ENCODE measurements at places on chromosomes 11 and 22.

- DNase-seq, result no peak
Measured at GRCh38 chr11:12528487-12528886, 145.7 kb upstream of the TEAD1 start.

- no peak for DNase-seq
Measured at GRCh38 chr11:131704682-131705081, 334.3 kb downstream of the NTM start.

DNA sequence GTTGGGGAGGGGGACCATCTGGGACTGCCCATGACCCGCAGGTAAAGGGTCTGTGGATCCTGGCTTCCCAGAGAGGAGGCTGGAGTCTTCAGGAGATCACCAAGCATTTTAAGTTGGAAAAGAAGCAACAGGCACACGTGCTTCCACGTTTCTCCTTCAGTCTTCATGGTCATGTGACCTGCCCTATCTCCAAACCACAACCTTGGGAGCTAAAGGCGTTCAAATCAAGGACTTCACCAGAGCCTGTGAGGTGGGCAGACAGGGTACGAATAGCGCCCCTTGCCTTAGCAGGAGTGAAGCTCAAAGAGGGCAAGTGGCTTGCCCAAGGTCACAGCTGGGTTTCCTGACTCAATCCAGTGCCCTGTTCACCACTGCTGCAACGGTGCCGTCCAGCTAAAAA is 6.7 kb downstream of the TMEM184B start:
- DNase-seq, result no peak

GRCh38 chr11:57426439-57426928 is 437 bp downstream of the SLC43A3 start:
- DNase-seq, result no peak

GRCh38 chr11:19243613-19244012 is 2.9 kb upstream of the E2F8 start:
- DNase-seq, result no peak

DNA sequence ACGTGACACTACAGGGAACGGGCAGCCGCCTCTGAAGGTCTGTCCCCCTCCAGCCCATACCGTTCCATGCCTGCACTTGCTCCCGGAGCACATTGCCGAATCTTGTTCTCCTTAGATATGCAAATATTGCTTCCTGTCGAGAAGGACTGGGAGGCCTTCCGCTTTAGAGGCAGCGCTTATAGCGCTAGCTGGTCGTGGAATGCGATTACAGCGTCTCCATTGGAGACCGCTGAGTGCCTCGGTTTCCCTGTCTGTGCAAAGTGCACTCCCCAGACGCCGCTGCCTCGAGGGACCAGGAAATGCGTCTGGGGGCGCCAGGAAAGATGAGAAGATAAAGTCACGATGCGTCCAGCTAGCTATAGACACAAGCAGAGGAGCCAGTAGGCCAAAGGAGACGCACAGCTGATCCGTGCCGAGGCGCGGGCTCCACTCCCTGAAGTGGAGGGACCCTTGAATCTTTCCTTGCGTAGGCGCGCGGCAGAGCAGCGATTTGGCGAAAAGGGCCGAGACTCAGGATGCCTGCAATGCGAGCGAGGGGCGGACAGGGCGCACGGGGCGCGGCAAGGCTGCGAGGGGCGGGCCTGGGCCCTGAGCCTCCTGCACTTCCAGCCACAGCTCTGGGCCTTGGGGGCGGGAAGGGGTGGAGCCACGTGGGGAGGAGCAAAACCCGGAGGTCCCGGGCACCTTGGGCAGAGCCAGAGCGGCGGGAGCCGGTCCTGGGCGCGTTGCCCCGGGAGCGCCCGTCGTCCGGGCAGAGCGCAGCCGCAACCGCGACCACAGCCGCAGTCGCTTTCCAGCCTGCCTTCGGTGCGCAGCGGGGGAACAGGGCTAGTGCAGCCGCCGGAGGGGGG is at the start of gene RASSF10:
Gene RASSF10, plus strand, starts transcription at position 692 of the 851 bp plus-strand sequence. CDS start 261 bp downstream, outside the sequence.
- no peak for DNase-seq
